ENCODE measurements at places on chromosomes 16 and 17.

DNA sequence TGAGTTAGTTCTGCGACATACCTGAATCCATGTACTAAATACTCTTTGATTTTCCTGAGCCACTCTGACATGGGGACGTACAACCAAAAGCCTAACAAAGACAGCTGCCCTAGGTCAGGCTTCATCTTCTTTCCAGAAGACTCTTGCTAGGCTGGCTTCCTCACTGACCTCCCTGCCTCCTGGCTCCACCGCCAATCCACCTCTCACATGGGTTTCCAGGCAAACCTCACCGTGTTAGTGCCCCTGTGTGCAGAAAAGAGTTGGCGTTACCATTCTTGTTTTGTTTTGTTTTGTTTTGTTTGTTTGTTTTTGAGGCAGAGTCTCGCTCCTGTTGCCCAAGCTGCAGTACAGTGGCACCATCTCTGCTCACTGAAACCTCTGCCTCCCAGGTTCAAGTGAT, 135.3 kb downstream of the WSCD1 start:
- DNase-seq = no peak

DNA sequence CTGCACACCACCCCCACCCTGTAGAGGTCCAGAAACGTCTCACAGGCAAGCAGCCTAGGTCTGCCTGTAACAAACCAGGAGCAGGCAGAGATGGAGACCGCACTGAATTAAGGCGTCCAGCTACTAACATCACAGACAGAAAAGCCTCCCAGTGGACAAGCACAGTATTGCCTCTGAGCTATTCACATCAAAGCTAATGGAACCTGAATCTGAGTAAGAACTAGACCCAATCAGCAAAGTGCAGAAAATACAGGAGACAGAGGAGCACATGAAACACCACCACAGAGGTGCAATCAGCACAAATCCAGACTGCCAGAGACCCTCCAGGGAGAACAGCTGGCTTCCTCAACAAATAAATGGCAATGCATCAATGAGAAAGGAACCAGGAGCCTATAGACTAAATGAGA, 22.2 kb upstream of the PEMT start:
- DNase-seq = no peak

DNA sequence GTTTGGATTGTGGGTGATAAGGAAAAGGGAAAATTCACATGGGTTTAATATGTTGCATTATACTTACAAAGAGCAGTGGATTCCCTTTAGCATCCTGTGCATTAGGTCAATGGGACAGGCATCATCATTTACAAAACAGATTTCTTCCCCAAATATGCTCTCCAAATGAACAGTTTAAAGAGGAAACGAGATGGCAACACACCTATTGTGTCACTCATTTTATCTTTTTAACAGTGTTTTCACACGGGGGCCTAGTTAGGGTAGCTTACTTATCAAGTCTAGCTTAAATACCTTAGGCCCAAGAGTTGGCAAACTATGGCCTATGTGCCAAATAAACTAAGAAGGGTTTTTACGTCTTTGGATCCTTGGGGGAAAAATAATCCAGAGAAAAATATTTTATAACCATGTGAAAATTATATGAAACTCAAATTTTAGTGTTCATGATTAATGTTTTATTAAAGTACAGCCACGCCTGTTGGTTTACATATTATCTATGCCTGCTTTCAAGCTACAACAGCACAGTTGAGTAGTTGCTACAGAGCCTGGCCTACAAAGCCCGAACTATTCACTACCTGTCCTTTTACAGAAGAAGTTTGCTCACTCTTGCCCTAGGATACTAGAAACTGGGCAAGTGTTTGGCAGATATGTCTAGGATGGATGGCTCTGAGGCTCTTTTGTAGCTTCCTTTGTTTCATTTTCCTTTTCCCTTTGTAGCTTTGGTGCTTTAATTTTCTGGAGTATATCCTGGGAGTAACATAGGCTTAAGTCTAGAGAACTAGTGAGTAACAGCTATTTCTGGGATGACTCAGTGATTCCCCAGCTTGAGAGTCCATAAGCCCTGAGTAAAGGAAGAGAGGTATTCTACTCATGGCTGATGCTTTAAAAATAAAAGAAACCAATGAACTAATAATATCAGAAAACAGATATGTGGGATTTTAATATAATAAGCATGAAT, 12.4 kb downstream of the NUP93 start:
- no peak for DNase-seq

- DNase-seq = no peak
These were observed 192.8 kb upstream of the CDH11 start for GRCh38 chr16:65314627-65315008.

DNA sequence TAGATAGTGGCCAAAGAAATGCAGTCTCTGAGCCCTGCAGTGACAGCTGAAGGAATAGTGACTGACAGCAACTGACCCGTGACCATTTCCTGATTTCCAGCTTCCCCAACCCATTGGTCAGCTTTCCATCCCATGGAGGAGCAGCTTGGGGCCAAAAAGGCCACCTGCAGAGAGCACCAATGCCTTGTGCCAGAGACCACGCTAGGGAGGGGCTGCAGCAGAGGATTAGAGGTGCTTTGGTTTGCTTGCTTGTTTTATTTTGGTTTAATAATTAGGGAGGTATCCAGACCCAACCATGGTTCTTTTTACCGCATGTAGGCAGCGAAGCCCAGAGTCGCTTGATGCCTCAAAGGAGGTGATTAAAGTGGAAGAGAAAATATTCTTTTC, 61.3 kb upstream of the SIAH1 start:
- DNase-seq = no peak

DNA sequence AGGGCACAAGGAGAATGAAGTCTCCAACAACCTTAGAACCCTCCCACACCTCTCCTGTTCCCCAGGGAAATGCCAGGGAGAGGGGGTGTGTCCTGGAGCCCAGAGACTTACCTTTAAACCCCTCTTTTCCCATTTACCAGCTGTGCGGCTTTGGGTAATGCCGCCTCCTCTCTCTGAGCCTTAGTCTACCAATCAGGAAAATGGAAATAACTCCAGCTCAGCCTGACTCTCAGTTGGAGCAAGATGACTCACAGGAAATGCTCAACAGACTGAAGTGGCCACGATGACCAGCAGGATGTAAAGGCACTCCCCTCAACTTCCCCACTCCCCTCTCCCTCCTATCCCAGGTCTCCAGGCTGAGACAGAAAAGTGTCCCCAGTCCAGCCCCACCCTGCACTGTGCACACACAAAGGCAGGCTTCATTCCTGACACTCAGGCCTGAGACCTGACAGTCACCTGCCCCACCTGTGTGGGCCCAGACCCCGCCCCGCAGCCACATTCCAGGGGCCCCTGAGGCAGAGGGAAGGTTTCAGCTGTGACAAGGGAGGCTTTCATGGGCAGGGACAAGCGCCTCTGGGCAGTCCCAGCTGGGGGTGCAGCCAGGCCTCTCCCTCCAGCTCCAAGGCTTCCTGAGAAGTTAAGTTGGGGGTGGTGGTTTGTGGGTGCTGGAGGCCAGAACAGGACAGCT, 3.0 kb upstream of the KRT15 start:
- no peak for DNase-seq

- no peak for DNase-seq
These were observed at the start of gene C17orf107 for GRCh38 chr17:4899341-4900230. C17orf107 (plus strand) TSS chr17:4899536; CDS start chr17:4899763, 227 bp downstream.

DNA sequence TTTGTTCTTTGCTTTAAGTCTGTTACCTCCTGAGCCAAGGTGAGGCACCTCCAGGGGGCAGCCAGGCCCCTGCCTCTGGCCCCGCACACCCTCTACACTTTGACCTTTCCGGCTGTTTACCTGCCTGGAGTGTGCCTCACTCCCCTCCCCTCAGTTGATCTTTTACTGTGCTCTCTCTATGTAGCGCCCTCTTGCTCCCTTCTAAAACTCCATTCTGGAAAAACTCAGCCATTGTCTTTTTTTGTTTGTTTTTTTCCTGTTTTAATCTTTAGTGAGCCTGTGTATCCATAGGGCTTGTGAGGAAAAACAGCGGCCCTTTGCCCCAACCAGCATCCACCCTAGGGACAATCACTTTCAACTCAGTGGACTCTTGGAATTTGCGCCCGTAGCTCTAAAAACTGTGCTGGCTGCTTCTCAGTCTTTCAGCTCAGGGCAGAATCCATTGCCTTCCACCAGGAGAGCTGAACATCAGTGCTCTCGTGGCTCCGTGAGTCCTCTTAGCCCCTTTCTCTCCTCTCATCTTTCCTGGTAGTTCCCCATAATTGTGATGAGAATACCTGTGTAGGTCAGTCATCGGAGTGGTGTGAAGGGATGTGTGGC, 4.3 kb downstream of the AMDHD2 start:
- no peak for DNase-seq

DNA sequence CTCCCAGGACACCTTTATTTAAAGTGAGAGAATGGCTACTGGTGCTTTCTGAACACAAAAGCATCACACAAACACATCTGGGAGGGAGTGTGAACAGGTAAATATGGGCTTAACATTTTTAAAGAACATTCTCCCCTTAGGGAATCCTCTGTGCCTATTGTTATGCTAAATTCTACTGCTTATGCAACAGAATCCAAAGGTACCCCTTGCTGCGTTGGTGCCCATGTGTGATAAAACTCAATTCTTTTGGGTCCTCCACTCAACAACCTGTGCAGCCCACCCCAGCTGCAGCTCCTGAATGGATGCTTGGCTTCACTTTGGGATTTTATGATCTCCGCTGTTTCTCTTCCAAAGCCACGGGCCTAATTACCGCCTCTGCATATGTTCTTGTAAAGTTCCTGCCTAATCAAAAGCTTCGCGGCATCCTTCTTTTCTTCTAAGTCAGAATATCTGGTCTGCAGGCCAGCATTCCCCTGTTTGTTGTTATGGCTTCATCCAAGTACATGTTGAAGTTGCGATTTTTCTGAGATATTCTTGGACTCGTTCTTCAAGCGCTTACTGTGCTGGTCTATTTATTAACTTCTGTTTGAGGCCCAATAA, 23.9 kb downstream of the RHBDL3 start:
- DNase-seq = no peak

GRCh38 chr16:67941469-67942199, 2.3 kb downstream of the LCAT start:
- DNase-seq = no peak

GRCh38 chr17:1713878-1714426, 3.8 kb upstream of the TLCD2 start:
- no peak for DNase-seq

DNA sequence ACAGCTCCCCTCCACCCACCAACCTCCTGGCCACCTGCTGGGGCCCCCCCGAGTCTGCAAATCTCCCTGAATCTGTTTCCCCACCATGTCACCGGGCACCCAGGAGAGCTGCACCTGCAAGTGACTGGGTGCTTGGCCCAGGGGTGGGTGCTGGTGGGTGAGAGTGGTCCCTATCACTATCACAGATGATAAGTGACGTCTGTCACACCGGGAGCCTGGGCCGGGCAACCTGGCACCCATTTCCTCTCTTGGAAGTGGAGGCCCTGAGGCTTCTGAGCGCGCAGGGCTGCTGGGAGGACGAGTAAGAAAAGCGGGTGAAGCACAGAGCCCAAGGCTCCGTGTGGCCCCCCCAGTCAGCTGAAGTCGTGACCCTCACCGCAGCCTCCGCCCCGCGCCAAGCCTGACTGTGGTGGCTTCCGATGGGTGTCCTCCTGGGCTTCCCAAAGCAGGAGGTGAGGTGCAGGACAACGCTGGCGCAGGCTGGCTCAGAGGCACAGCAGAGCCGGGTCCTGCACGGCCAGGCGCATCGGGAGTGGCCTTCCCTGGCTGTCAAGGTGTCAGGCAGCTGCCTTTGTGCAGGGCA, 21.0 kb upstream of the ACSF3 start:
- no peak for DNase-seq

DNA sequence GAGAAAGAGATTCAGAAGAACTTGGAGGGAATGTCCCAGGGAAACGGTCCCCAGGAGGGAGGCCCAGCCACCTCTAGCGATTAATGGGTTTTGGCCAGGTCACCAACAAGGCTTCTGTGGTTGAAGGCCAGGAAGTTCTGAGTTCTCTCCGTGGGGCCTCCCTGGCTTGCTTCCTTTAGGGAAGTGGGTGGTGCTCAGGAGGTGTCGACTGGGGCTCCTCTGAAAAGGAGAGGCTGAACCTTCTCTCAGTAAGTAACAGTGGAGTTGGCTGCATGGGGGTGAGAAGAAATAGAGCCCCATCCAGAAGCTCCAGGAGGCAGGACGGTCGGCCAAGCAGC, 77.1 kb upstream of the GSE1 start:
- no peak for DNase-seq

DNA sequence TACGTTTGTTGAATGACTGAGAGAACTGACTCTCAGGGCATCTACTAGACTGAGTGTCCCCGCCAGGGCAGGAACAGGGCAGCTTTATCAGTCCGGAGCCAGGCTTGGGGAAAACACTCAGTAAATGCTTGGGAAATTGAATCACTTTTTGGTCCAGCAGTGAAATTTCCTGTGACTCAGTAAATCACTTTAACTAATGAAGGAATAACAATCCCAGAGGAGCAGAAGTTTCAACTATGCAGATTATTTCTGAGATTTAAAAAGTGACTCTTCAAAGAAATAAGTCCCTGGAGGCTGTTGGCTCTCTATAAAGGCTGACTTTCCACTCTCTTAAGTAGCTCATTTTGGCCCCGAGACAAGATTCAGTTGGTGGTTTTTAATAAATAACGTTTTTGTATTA, 101.8 kb downstream of the FOXL1 start:
- no peak for DNase-seq

DNA sequence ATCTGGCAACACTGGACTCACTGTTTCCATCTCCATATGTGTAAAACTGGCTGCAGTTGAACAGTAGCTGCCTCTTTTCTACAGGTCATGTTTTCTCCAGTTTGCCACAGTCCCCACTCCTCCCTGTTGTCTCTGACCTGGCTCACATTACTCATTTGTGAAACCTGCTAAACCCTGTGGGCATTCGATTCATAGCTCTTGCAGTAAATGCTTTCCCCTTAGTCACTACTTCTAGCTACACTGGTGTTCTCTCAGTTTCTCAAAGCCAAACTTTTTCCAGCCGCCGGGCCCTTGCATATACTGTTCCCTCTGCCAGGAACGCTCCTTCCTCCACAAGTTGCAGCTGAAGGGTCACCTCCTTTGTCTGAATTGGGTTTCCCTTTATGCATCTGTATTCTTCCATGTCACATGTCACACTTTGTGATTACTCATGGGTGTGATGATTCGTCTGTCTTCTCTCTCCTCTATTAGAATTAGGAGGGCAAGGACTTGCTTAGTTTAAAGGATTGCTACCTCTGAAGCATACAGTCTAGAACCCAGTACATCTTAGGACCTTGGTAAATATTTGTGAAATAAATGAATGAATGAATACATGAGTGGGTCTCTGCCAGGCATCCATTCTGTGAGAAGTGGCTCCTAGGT, 15.0 kb upstream of the MT4 start:
- DNase-seq = no peak

- no peak for DNase-seq
These were observed 4.2 kb upstream of the KRTAP4-5 start for GRCh38 chr17:41153856-41154255.

DNA sequence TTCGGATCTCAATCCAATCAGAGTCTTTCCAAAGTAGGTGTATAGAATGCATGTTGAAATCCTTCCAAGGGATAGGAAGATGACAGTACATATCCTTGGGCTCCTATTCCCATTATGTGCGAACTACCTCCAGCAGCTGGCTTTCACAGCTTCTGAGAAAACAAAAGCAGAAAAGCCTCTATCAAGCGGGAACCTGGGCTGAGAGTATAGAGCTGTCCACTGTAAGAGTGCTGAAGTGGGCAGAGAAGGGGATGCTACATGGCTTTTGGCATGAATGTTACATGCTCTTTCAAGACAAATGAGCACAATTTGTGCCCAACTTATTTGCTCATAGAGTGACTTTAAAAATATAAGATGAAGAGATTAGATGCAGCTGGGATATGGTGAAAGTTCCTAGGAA, 993.5 kb downstream of the CDH8 start:
- DNase-seq = no peak

Measured in cortex of kidney (tissue), 1 donor.